Activated CD4-positive, alpha-beta T cell treated with anti-CD3 and anti-CD28 coated beads for 1 hour (primary cell): ENCODE measurements at places on chromosomes 12 and 14.

DNA sequence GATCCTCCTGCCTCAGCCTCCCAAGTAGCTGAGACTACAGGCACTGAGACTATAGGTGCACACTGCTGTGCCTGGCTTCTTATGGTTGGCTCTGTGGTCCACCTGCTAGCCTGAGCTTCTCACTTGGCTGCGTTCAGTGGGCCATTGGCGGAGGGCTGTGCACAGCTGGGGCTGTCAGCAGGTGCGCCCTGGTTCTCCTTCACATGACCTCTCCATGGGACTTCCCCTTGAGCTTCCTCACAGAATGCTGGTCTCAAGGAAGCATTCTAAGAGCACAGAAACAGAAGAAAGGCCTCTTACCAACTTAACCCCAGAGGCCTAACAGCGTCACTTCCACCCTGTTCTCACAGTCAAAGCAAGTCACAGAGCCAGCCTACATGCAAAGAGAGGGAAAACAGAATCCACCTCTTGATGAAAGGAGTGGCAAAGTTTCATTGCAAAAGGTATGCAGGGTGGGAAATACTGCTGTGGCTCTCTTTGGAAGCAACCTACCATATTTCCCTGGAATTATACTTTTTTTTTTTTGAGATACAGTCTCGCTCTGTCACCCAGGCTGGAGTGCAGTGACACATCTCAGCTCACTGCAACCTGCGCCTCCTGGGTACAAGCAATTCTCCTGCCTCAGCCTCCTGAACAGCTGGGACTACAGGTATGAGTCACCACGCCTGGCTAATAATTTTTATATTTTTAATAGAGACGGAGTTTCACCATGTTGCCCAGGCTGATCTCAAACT, 9.3 kb downstream of the RILPL2 start:
- no peak for DNase-seq

GRCh38 chr12:63323942-63324341, 172.9 kb upstream of the AVPR1A start:
- no peak for DNase-seq

- no peak for DNase-seq
Measured at GRCh38 chr12:109461846-109462756, 15.0 kb downstream of the KCTD10 start.

DNA sequence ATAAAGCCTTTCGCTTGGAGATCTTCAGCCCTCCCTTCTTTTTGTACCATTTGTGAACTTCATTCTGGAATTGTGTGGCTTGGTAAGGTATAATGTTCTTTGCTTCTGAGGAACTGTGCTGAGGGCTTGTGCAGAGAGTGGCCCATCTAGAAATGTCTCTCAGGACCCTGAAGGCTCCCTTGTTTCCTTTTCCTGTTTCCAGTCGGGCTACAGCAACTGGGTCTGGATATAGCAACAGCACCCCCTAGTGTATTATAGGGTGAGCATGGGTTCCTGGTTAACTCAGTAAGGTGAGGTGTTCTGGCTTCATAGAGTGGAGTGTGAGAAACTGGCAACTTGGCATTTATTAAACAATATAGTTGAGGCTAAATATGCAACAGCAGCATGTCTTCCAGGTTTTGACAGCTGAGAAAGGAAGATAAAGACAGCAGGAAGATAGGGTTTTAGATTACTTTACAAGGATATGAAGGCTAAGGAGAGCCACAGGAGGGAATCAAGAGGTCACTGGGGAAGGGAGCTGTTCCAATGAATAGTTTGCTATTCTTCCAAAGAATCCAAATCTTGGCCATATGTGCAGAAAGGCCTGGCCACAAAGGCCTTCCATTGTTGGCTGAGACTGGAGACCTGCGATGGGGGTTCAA, 49.1 kb upstream of the RNU6-8 start:
- no peak for DNase-seq

DNA sequence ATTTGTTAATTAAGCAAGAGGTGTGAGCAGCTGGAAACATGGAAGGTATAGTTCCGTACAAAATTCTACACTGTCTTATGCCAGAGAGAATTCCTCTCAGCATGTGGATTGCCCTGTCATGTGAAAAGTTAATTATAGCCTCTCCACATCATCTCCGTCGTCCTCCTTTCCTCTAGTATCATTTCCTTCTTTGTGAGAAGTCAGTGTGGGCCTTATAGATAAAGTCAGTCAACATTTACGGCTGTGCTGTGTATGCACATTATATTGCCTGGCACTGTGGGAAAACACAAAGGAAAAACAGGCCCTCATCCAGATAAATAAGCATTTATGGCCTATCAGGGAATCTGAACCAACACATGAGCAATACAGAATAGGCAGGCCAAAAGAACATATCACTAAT, 236.6 kb downstream of the SEC23A start:
- DNase-seq, result no peak

GRCh38 chr14:43754838-43755237, 752.2 kb downstream of the FSCB start:
- DNase-seq, result no peak

DNA sequence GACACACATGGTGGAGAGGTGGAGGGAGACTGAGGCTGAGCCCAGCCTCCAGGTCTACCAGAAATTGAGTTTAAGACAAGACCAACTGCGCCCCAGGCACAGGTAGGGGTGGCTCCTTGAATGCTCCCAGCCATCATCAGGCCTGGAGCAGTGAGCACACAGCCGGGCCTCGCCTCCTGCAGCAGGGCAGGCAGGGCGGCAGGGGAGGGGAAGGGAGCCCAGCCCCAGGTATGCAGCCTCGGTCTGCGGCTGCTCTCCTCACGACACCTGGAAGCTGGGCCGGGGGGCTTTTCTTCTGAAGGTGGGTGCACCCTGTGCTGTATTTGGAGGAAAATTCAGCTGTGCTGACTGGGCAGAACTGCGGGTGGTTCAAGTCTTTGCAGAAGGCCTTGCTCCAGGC, 29.5 kb upstream of the TDRD9 start:
- no peak for DNase-seq

DNA sequence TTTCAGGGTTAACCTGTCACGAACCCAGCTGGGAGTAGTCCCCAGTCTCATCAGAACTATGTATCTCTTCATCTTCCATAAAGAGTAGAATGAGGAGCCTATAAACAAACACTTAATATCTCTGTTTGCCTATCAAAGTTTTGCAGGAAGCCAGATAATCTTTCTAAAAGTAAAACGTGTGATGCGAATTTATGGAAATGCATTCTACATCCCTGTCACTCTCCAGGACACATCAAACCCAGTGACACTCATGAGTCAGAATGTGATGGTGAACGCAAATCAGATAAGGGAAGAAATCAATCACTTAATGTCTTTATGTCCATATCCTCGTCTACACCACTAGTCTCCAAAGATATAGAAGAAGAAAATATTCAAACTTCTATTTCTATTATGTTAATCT, 37.4 kb downstream of the RERG start:
- DNase-seq, result no peak

- DNase-seq, result no peak
Measured at GRCh38 chr14:61296719-61297502, 15.8 kb upstream of the TMEM30B start.

- peak; percentile 55 for DNase-seq
Measured at GRCh38 chr12:100199347-100200149, 1.1 kb upstream of the ACTR6 start.

- DNase-seq, result no peak
Measured at GRCh38 chr12:46134852-46135251, 134.0 kb downstream of the SLC38A1 start.

- no peak for DNase-seq
Measured at GRCh38 chr14:56514663-56515371, 64.8 kb upstream of the TMEM260 start.

- no peak for DNase-seq
Measured at GRCh38 chr14:43184540-43184939, 1322.5 kb downstream of the FSCB start.

GRCh38 chr14:71521238-71522135, 410.7 kb upstream of the RGS6 start:
- DNase-seq, result no peak

DNA sequence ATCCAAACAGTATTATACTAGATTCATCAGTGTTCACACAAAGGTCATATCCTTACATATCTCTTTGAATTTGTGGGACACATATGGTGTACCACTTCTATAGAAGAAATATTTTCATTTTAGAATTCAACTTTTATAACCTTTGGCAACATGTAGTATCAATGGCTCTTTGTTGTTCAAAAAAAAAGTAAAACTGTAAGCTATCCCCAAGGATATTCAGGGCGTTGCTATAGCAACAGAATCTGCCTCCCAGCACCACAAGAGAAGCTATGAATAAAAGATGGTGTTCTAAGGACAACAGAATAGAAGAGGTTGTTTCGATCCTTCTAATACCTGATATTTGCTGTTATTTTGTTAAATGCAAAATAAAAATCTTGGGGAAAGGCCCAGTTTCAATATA, 139.3 kb downstream of the BRMS1L start:
- DNase-seq, result no peak

DNA sequence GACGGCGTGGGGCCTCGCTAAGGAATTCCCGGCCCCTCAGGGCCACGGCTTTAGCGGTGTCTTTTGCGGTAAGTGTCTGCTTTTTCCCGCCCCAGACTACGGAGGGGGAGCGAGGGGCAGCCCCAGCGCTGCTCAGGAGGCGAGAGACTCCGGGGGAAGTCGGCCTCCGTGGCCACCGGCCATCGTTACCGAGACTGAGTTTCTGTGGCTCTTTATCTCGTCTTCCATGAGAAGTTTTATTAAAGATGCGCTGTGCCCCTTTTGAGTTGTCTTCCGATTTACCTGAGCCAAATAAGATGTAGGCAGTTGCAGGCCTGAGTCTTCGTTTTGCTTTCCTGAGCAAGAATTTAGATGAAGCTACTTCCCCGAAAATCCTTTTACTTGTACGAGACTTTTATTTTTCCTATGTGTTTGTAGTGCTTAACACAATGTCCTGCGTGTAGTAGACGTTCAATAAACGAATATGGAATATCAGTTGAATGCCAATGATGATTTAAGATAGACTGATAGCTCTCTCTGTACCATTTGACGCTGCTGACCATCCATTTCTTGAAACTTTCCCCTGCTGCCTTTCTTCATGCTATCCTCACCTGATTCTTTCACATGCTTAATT, 462 bp downstream of the SRP54 start:
- DNase-seq, result no peak

GRCh38 chr12:4562034-4562657, at the start of gene DYRK4:
TSS of gene DYRK4 (plus strand) at chr12:4562208. CDS start at chr12:4562246, 38 bp downstream.
- no peak for DNase-seq

- no peak for DNase-seq
Measured at GRCh38 chr12:32718926-32719325, 36.8 kb downstream of the YARS2 start.

GRCh38 chr14:26199096-26199495, 398.7 kb downstream of the NOVA1 start:
- no peak for DNase-seq

GRCh38 chr12:114166362-114166761, 200.2 kb upstream of the RBM19 start:
- no peak for DNase-seq

GRCh38 chr12:81779216-81779615, 20.1 kb upstream of the PPFIA2 start:
- DNase-seq, result no peak

DNA sequence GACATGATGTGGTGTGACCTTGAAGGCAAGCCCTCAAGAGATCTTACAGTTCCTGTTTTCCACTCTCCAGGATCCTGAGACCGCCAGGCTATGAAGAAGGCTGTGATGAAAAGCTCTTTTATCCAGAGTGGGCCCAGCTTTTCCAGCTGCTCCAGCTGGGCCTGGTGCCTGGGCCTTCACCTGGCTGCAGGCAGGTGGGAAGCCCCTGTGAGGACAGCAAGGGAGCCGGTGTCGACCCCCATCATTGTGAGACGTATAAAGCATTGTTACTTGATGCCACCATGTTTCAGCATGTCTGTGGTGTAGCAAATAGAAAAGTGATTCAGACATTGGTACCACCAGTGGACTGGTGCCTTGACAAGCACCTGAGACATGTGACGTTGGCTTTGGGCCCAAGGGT, 190.2 kb downstream of the KIF26A start:
- no peak for DNase-seq

- no peak for DNase-seq
Measured at GRCh38 chr14:76537906-76538647, 162.1 kb downstream of the ESRRB start.
